ENCODE measurements at places on chromosomes 6 and 20. TPM values are rescaled to one million over a fixed set of nuclear protein-coding genes. Genes with fewer than 3 reads are reported as not detected.

GRCh38 chr6:38160831-38161230 is 341.3 kb downstream of the ZFAND3 start:
- H3K27ac ChIP-seq: no peak overlapping the region
- peak; percentile 51 for DNase-seq
- no peaks in the 10 kb centered on the region for H3K36me3 ChIP-seq
- H3K4me1 ChIP-seq: no peaks in the 10 kb centered on the region
- no peaks in the 10 kb centered on the region for H3K27me3 ChIP-seq

DNA sequence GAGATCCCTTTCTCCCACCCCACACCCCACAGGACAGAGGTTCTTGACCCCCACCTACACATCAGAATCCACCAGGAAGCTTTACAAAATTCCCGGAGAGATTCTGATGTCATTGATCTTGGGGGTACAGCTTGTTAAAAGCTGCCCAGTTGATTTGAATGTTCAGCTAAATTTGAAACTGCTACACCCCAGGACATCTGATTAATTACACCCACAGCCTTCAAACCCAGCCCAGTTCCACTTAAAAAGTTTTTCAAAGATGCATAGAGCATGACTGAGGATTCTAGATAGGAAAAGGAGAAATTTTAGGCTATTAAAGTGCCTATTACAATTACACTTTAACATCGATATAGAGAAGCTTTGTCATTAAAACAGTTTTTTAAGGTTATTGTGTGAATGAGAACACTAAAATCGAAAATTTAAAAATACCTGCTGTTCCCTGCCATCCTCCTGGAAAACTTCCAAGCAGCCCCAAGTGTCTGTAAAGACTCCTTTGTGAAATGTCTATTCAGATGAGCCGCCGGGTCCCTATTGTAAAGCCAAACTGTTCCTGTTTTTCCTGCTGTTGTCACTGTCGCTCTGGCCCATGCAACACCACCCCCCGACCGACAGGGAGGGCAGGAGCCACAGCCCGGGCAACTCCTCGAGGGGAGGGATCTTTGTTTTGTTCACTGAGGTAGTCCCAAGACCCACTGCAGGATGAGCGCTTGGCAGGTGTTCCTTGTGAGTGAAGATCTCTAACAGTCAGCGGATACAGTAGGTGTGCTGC is 132.5 kb upstream of the PHACTR3 start:
- no peaks in the 10 kb centered on the region for H3K27me3 ChIP-seq
- no peak for DNase-seq
- H3K36me3 ChIP-seq: no peaks in the 10 kb centered on the region
- no peak overlapping the region for H3K27ac ChIP-seq

DNA sequence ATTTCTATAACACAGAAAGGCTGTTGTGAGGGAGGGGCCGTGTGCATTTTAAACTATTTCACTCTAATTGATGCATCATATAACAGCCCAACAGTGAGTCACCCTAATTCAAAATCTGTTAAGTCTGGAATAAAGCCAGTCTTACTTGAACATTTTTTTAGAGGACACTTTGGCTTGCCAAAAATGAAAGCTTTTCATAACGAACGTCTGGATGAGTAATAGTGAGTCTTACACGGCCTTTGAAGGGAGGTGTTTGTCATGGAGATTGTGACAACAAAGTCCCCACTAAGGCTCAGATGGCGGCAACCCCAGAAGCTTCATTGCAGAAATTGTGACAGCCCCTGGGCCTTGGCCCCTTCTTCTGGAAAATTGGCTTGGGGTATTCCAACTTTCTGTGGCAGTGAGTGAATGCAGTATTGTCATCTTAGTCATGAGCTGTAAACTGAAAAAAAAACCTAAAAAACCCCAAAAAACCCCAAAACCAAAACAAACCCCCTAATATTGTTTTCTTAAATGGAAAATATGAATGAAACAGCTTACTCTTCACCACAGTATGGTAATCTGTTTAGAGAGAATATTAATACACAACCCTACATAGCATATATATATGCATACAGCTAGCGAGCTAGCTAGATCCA is 92.6 kb upstream of the CLDN20 start:
- peak overlapping the region; percentile 68 for H3K27ac ChIP-seq
- H3K36me3 ChIP-seq: no peaks in the 10 kb centered on the region
- H3K27me3 ChIP-seq: no peaks in the 10 kb centered on the region
- peaks cover 24% of the 10 kb centered on the region for H3K4me1 ChIP-seq
- no peak overlapping the region for H3K4me3 ChIP-seq
- peak; percentile 72 for DNase-seq

GRCh38 chr6:127641905-127642304 is 64.9 kb downstream of the C6orf58 start:
- no peaks in the 10 kb centered on the region for H3K27me3 ChIP-seq
- no peaks in the 10 kb centered on the region for H3K36me3 ChIP-seq
- H3K4me3 ChIP-seq: no peak overlapping the region

- H3K36me3 ChIP-seq: no peaks in the 10 kb centered on the region
- DNase-seq: no peak
- no peaks in the 10 kb centered on the region for H3K27me3 ChIP-seq
- H3K4me3 ChIP-seq: no peak overlapping the region
- no peak overlapping the region for H3K27ac ChIP-seq
- peaks cover 11% of the 10 kb centered on the region for H3K4me1 ChIP-seq
These were observed 140.9 kb downstream of the LPA start for GRCh38 chr6:160523223-160523622.

DNA sequence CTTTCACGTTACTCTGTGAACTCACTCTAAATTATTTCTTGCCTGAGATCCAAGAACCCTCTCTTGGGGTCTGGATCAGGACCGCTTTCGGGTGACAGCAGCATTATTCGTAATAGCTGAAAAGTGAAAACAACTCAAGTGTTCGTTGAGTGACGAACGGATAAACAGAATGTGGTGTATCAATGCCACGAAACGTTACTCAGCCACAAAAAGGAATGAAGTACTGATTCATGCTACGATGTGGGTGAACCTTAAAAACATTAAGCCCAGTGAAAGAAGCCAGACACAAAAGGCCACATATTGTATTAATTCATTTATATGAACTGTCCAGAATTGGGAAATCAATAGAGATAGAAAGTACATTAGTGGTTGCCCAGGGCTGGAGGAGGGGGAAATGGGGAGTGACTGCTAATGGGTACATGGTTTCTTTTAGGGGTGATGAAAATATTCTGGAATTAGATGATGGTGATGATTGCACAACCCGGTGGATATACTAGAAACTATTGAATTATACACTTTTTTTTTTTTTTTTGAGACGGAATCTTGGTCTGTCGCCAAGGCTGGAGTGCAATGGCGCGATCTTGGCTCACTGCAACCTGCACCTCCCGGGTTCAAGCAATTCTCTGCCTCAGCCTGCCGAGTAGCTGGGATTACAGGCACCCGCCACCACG is 8.4 kb downstream of the PTGIS start:
- H3K27me3 ChIP-seq: no peaks in the 10 kb centered on the region
- no peak overlapping the region for H3K4me3 ChIP-seq
- H3K27ac ChIP-seq: peak overlapping the region; percentile 75
- peaks cover 25% of the 10 kb centered on the region for H3K4me1 ChIP-seq

DNA sequence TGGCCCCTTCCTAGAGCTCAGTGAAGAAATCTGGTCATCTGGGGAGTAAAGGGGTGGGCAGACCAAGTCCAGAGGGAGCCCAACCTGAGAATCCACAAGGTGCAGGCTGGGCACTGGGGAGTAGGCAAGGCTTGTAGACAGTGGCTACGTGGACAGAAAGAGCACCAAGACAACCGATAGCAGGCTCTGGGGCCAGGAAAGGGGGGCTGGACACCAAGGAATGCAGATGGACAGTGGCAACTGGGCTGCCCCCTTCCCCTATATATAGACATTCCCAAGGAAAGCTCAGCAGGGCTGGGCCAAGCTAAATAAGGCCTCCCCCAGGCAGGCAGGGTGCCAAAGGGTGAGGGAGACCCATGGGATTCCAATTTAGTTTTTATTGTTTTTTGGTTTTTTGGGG is 1.5 kb upstream of the TNNC2 start:
- no peak for DNase-seq
- no peaks in the 10 kb centered on the region for H3K36me3 ChIP-seq
- no peak overlapping the region for H3K27ac ChIP-seq
- H3K4me1 ChIP-seq: peaks cover 41% of the 10 kb centered on the region
- no peaks in the 10 kb centered on the region for H3K27me3 ChIP-seq
- H3K4me3 ChIP-seq: no peak overlapping the region

DNA sequence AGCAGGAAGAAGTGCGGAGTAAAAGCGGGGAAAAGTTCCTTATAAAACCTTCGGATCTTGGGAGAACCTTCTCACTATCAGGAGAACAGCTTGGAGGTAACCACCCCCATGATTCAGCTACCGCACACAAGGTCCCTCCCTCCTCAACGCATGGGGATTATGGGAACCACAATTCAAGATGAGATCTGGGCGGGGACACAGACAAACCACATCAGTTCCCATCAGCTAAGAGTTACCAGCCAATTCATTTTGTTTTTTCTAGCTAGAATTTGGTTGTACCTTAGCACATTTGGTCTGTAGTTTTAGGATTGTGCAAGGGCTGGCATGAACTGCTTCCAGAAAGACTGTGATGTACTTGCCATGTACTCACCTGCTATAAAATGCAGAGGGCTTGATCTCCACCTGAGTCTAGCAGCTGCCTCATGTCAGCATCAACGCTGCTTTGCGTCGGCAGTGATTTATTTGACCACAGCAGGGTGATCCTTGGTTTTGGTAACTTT is 94.7 kb upstream of the SLC2A12 start:
- no peak for DNase-seq
- no peaks in the 10 kb centered on the region for H3K4me1 ChIP-seq
- H3K27ac ChIP-seq: no peak overlapping the region
- no peaks in the 10 kb centered on the region for H3K36me3 ChIP-seq
- no peaks in the 10 kb centered on the region for H3K27me3 ChIP-seq

DNA sequence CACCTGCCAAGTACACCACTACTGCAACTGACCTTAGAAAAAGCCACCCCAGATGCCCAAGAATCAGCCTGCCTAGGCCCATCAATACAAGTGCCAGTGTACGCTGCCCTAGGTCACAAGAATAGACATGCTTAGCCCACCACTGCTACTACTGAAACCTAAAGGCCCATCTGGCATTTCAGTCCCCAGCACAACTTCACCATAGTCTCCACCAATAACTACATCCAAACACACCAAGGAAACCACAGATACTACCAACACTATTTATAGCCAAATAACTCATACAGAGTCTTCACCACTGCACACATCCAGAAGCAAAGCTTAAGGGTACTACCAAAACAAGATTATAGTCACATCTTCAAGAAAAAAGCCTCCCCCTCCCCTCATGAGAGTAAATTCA is 28.2 kb downstream of the TREML4 start:
- H3K4me1 ChIP-seq: no peaks in the 10 kb centered on the region
- no peak overlapping the region for H3K27ac ChIP-seq
- H3K4me3 ChIP-seq: no peak overlapping the region
- no peak for DNase-seq
- no peaks in the 10 kb centered on the region for H3K36me3 ChIP-seq
- H3K27me3 ChIP-seq: no peaks in the 10 kb centered on the region

DNA sequence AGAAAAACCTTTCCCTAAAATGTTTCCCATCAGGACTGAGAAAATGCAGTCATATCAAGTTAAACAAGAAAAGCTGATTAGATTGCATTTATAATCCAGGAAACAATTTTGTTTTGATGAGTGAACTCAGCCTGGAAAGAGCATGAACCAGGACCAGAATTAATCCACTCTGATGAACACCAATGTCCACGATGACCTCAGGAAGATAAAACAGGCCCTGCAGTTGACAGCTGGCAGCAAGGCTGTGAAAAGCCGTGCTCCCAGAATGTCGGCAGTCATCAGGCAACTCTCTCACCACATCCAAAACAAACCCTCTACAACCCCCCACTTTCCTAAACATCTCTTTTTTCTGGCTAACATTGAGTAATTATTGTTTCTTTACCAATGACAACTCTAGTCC is 74.0 kb upstream of the PROKR2 start:
- H3K27me3 ChIP-seq: no peaks in the 10 kb centered on the region
- H3K4me1 ChIP-seq: no peaks in the 10 kb centered on the region
- H3K36me3 ChIP-seq: no peaks in the 10 kb centered on the region
- H3K27ac ChIP-seq: no peak overlapping the region
- DNase-seq: no peak

DNA sequence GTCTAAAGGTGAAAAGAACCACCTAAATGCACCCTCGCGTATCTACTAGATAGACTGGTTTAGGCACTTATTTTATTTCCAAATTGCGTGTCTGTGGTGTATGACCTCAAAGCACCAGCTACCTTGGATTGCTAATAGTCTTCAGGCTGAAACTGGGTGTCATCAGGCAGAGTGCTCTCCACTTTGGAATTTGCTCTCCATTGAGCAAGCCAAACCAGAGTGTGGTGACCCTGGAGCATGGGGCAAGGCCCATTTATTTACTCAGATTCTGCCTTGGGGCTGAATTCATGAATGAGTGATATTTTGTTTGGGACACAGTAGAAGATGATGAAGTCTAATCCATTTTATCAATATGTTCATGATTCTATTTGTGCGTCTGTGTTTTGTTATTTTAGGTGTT is 812.8 kb upstream of the SLC35B3 start:
- no peak overlapping the region for H3K27ac ChIP-seq
- no peaks in the 10 kb centered on the region for H3K27me3 ChIP-seq
- no peak overlapping the region for H3K4me3 ChIP-seq
- no peak for DNase-seq
- no peaks in the 10 kb centered on the region for H3K4me1 ChIP-seq

DNA sequence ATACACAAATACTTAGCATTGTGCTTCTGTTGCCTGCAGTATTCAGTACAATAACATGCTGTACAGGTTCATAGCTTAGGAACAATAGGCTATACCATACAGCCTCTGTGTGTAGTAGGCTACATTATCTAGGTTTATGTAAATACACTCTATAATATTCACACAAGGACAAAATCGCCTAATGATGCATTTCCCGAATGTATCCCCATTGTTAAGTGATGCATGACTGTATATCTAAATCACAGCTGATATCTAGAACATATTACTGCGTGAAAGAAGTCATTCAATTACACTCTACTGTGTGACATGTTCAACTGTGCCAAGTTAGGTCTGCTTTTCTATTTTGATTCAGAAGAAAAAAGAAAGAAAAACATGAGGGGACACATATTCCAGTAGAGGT is 633.5 kb downstream of the RFPL4B start:
- no peak overlapping the region for H3K4me3 ChIP-seq
- H3K27me3 ChIP-seq: no peaks in the 10 kb centered on the region
- no peak for DNase-seq
- no peaks in the 10 kb centered on the region for H3K4me1 ChIP-seq
- no peak overlapping the region for H3K27ac ChIP-seq

The BCAS1 gene
- 154 TPM for polyA plus RNA-seq

The IL20RA gene
- 7.2 TPM for polyA plus RNA-seq

The PIGT gene
- 98.7 TPM for polyA plus RNA-seq

The SLC12A5 gene
- not detected for polyA plus RNA-seq

The RNASET2 gene
- polyA plus RNA-seq: 83.9 TPM

The DEFB124 gene
- polyA plus RNA-seq: not detected
